ENCODE measurements at places on chromosomes 16 and 17. TPM values are rescaled to one million over a fixed set of nuclear protein-coding genes. Genes with fewer than 3 reads are reported as not detected.

C1QTNF1 gene
- 4.6 TPM for total RNA-seq

LGALS9 gene
- 3.4 TPM for total RNA-seq

DLX3 gene
- 0.04 TPM for total RNA-seq

MT1H gene
- total RNA-seq: not detected

CSH1 gene
- total RNA-seq: not detected

CDC42EP4 gene
- total RNA-seq: 41.9 TPM

EFNB3 gene
- total RNA-seq: 4.7 TPM

MT1A gene
- total RNA-seq: not detected

TAT gene
- not detected for total RNA-seq

ZNF19 gene
- 5.1 TPM for total RNA-seq

TBC1D3H gene
- not detected for total RNA-seq

SLC13A2 gene
- total RNA-seq: not detected

CLN3 gene
- total RNA-seq: 41.5 TPM

KIAA0753 gene
- 24.2 TPM for total RNA-seq

CUEDC1 gene
- total RNA-seq: 27.7 TPM

TANGO6 gene
- total RNA-seq: 10.9 TPM

- DNase-seq: no peak
Measured at GRCh38 chr16:8926827-8927226, 36.9 kb downstream of the USP7 start.

DNA sequence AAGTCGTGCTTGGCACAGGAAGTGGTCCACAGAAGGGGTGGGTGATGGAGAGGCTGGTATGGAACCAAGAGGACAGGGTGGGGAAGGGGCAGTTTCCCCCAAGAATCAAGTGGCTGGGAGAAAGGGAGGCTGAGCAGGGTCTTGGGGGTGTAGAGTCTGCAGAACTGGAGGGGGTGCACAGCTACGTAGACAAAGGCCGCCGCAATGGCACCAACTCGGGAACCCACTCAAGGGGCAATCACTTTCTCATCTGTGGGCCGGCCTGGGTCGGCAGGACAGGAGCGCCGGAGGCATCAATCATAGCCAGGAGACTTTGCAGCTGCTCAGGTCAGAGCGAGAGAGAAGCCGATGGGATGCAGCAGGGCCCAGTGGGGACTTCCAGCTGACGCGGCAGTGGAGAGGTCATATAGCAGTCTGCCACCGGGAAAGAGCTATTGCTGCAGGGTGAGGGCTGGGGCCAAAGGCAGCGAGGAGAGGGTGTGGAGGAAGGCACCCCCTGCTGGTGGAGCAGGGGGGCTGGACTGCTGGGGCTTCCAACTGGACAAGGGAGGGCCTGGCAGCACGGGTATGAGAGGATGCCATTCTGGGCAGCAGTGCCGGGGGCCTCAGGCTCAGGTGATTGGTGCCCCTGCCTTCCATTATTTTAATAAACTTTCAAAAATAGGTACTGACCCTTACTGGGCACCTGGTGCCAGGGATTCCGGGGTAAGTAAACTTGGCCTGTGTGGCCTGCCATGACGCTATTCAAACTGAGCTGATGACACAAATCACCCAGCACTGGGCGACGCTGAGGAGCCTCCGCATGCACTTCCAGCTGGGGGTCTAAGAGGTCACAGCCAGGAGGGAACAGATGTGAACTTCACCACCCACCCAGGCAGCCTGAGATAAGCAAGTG lies 52.5 kb upstream of the MTSS2 start:
- DNase-seq: no peak

DNA sequence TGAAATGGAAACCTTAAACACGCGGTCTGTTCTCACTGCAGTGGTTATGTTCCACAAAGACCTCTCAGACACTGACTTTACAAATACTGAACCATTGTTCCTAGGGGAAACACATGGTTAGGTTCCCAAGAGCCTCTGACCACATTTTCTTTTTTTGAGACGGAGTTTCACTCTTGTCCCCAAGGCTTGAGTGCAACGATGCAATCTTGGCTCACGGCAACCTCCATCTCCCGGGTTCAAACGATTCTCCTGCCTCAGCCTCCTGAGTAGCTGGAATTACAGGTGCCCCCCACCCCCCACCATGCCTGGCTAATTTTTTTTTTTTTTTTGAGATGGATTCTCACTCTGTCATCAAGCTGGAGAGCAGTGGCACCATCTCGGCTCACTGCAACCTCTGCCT lies 179.7 kb downstream of the RBFOX3 start:
- no peak for DNase-seq

GRCh38 chr17:977166-977565 lies 2.4 kb downstream of the NXN start:
- DNase-seq: no peak

GRCh38 chr17:21113716-21114115 lies 13.0 kb upstream of the DHRS7B start:
- DNase-seq: no peak

DNA sequence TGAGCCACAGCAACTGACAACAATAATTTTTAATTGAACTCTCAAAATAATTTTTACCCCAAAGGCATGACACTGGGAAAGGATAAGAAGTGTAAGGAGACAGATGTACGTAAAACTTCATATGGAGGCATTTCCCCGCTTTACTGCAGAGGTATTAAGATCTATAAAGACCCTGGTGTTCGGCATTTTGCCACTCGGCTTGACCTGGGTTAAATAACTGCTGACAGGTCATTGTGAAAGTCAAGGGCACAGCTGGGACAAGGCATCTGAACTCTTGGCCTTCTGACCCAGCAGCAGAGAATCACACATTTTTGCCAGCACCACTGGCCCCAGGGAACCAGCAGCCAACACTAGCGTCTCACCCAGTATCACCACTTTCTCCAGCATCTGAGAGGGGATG lies 372.1 kb downstream of the SOX9 start:
- DNase-seq: no peak

DNA sequence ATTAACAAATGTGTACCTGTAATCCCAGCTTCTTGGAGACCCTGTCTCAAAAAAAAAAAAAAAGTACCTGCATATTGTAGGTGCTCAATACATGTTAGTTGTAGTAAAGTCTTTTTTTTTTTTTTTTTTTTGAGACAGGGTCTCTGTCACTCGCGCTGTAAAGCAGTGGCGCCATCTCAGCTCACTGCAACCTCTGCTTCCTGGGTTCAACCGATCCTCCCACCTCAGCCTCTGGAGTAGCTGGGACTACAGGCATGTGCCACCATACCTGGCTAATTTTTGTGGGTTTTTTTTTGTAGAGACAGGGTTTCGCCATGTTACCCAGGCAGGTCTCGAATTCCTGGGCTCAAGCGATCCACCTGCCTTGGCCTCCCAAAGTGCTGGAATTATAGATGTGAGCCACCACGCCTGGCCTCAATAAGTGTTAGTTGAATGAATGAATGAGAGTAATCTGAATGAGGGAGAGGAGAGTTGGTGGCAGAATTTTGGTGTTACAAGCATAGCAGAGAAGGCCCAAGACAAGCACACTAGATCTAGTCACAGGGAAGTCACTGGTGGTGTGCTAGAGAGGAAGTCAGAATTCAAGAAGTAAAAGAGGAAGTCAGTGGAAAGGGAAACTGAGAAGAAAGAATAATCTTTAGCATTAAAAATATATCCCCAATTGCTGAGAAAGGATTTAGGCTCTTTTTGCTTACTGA lies 9.4 kb upstream of the MYL4 start:
- no peak for DNase-seq

- peak; percentile 43 for DNase-seq
Measured at GRCh38 chr17:44518032-44518431, 14.8 kb upstream of the GPATCH8 start.

- no peak for DNase-seq
Measured at GRCh38 chr17:77770331-77771105, 188.0 kb upstream of the TNRC6C start.

DNA sequence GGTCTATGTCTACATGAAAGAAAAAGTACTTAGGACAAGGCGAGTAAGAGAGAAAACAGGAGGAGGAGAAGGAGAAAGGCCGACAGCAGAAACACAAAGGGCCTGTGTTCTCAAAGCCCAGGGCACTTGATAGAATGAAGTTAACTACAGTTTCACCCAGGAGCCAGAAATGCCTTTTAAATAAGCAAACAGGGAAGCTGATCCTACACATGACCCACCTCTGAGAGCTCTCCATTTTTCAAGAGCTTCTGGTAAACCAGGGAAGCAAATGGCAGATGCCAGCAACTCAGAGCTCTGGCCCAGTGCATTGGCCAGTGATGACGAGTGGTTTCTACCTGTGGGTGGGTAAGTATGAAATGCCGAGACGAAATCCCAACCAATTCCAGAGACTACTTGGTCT lies 163.4 kb downstream of the ZFHX3 start:
- DNase-seq: no peak

DNA sequence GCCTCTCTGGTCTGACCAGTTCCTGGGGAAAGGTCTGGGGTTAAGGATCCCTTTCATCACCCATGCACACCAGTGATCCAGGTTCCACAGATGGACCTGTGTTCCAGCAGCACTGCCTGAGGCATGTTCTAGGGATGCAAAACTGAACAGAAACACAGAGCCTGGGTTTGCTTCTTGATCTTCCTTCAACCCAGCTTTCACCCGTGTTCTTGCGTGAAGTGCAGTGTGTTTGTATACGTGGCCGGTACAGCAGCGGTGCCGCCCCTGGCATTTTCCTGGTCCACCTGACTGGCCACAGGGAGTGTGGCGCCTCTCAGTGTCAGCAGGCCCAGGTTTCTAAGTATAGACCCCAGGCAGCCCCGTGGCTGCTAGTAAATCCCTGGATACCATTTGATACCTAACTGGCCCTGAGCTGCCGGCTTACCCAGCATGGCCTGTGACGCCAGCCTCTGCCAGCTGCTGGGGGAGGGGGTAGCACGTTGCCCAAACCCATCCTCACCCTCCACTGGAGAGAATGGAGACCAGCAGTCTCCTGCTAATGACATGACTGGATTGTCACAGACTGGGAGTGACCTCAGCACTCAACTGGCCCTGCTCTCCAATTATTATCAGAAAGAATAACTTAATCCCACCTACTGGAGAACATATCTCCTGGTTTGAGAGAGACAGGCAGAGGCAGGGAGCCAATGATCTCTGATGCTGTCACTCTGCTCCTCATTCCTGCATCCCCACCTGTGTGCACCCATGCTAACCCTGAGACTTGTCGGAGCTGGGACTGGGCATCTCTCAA lies 59.2 kb upstream of the LGALS9 start:
- DNase-seq: no peak

DNA sequence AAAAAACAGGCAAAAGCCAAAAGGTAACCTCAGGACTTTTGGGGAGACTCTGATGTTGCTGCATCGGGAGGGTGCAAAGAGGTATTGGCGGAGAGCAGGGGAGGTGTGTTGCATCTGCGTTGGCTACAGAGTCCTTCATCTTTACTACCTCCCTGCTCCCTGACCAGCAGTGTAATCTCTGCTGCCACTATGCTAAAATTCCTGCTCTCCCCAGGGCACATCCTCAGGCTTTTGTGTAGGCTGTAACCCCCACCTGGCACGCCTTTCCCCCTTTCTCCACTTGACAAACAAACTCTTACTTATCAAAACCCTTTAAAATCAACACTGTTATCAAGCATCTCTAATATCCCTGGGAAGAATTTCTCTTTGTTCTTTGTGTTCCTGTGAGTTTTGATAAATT lies 435.3 kb downstream of the HAPSTR1 start:
- DNase-seq: no peak

DNA sequence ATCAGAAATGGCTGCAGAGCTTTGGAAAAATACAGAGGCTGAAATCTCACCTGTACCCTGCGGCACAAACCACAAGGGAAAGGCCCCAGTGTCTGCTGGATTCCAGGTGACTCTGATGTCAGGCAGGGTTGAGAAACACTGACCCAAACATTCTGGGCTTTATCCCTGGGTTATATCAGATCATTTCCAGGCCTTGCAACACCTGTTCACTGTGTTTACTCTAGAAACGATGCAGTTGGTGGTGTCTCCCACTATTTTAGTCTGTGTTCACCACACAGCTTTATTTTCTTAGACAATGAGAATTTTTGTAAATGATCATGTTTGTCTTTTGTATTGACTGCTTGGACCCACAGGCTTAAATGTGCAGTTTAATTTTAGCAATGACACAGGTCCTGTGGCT lies 151.5 kb upstream of the SDK2 start:
- no peak for DNase-seq

- DNase-seq: no peak
Measured at GRCh38 chr16:25126820-25127232, 15.3 kb downstream of the LCMT1 start.

GRCh38 chr17:27568811-27569210 lies 62.2 kb upstream of the LGALS9 start:
- DNase-seq: no peak

GRCh38 chr16:2497695-2498484 lies 15.9 kb upstream of the ATP6V0C start:
- DNase-seq: no peak

DNA sequence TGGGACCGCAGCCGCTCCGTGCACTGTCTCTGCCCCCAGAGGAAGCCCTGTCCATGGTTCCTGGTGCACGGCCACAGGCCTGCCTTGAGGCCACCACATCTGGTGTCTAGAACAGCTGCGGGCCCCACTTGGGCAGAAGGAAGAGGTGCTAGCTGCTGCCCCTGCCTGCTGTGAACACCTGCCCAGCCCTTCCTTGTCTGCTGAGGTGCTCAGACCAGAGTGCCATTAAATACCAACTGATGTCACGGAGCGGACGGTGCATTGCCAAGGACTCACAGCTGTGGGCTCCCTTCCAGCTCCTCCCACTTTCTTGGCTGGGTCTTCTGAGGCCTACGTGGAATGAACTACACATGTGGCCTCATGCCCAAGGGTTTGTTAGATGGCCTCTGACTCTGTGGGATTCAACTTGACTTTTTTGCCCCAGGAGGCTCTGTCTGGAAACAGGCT lies 146.1 kb downstream of the RAB11FIP4 start:
- no peak for DNase-seq

DNA sequence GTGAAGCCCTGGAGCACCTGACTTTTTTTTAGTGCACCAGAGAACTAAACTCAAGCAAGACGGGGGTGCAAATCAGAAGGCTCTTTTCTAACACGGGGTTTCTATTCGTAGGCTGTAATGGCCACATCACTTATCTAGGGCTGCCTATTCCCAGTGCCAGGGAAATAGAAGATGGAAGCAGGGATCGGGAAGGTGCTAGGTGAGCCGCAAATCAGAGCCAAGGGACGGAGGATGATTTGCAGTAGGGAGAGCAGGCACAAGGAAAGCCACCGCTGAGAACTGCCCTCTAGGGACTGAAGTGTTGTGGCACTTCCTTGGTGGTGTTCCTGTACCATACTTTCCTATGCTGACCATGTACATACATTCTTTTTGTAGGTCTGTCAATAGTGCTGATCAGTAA lies 7.8 kb upstream of the SLC46A1 start:
- DNase-seq: no peak

- DNase-seq: no peak
Measured at GRCh38 chr16:6558661-6559060, 774.0 kb upstream of the RBFOX1 start.

DNA sequence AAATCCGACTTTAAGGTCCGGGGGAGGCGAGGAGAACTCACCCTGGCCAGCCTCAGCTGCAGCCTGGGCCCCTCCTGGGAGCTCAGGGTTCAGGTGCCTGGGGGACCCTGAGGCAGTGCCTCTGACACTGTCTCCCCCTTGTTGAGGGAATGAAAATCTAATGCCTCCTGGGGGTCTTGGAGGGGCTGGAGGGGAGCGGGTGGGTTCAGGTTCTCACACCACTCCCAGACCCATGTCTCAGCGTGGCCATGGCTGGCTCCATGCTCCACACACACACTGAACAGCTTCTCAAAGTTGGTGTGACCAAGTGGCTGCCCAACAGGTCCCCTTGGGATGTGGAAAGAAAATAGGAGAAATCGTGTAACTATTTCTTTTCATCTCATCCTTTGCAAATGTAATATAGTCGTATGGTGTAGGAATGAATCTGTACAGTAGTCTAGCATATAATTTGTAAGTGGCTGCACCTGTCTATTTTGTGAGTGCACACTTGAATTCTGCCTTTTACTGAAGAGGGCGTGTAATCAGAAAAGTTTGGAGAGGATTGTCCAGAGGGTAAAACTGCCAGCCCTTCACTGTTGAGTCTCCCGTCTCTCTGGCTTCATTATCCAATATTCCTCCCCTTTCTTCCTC lies 788 bp upstream of the PRCD start:
- no peak for DNase-seq

Data from kidney epithelial cell (primary cell).